ENCODE measurements at places on chromosomes 2 and 18.

- no peak for DNase-seq
These were observed 110.7 kb downstream of the COLEC12 start for GRCh38 chr18:389658-390357.

DNA sequence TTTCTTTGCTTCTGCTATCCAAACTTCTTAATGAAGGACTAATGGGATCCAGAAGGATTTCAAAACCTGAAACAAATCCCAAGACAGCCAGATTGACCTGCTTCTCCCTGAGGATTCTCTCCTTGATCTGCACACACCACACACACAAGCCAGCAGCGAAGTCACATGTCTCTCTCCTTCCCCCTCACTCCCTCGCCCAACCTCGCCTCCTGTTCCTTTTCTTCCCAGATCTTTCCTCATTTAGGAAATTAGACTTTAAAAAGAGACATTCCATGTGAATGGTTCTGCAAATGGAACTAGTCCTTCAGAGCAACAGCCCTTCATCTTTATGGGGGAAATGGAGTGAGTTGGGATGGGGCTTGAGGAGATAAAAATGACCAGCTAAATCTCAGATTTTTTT, 639.1 kb upstream of the SETBP1 start:
- DNase-seq, result no peak

DNA sequence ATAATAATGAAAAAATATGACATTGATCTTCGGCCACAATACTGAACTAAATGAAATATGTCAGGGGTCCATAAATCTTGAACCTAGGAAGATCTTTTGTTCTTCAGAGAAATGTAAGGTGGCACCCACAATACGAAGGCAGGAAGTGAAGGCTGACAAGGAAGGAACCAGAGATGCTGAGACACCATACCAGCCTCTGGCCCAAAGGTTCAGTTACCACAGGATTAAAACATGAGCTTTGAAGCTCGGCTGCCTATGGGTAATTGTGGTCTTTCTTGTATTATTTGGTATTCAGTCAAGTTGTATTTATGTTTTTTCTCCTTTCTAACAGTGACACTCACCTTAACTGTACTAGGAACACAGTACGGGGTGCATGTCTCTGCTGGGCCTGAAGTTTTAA, 448.8 kb upstream of the SETBP1 start:
- DNase-seq, result no peak

- no peak for DNase-seq
These were observed 45.7 kb downstream of the CCDC93 start for GRCh38 chr2:117967977-117968718.

- DNase-seq, result peak; percentile 34
These were observed 44.9 kb downstream of the SERTAD2 start for GRCh38 chr2:64608867-64609226.

Measured in heart left ventricle (tissue), 16 donors.